ENCODE measurements at places on chromosomes 7 and 10.

DNA sequence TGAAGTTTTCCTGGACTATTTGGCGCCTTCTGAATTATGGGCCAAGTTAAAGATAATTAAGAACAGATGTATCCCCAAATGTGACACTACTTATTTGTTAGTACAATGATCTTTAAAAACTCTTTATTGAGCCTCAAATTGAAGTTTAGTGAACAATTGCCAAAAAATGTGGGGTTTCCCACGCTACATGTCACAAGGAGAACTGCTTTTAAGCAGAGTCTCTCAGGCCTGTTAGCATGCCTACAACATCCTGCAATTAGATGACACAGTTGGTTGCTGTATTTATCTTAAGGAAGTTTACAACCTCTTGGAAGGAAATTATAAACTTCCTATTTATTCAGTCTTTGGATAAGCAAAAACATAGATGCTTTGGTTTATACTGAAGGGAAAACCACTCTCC, 733.0 kb downstream of the TNS3 start:
- no peak for DNase-seq

- no peak for DNase-seq
Observed at GRCh38 chr7:151844071-151844824, 32.7 kb downstream of the PRKAG2 start.

GRCh38 chr7:137873524-137873923, 26.8 kb upstream of the DGKI start:
- DNase-seq, result no peak

DNA sequence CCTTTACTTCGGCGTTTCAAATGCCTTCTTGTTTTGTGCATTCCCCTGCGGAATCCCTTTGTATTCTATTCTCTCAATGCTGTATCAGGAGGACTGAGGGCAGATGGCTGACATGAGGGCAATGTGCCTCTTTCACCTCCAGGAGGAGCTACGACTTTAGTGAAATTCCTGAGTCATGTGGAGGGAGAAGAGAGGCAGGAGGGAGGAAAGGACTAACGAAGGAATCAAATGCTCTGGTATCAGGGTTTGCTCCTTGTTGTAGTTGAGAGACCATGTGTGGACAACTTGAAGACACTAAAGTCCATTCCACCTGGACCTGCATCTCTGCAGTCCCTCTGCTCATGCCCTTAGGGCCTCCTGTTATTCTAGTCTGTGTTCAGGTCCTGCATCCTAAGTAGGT, 40.2 kb upstream of the PRSS58 start:
- DNase-seq, result peak; percentile 8

Measured in hematopoietic multipotent progenitor cell treated with erythropoietin and hydrocortisone succinate and interleukin-3 and kit ligand, for 8 days (in vitro differentiated cells).